ENCODE measurements at places on chromosomes 7 and 10. TPM values are rescaled to one million over a fixed set of nuclear protein-coding genes. Genes with fewer than 3 reads are reported as not detected.

PAX4 gene
- total RNA-seq, result not detected

CPA2 gene
- total RNA-seq, result not detected

ASAH2 gene
- 2.5 TPM for total RNA-seq

HPSE2 gene
- 0.63 TPM for total RNA-seq

SRRM3 gene
- total RNA-seq, result 16.9 TPM

NEURL1 gene
- 44.4 TPM for total RNA-seq

CRYGN gene
- total RNA-seq, result not detected

PLPP4 gene
- 22.5 TPM for total RNA-seq

TBX20 gene
- total RNA-seq, result not detected

TMEM60 gene
- 7.8 TPM for total RNA-seq

MYH16 gene
- total RNA-seq, result not detected

NKX1-2 gene
- total RNA-seq, result not detected

ADAMTS14 gene
- total RNA-seq, result 0.31 TPM

FRAT2 gene
- 11.6 TPM for total RNA-seq

GPR26 gene
- total RNA-seq, result 2.8 TPM

All from parietal lobe (tissue), 2 donors.